GM12878 (cell line): ENCODE measurements at places on chromosomes 11 and 22.

DNA sequence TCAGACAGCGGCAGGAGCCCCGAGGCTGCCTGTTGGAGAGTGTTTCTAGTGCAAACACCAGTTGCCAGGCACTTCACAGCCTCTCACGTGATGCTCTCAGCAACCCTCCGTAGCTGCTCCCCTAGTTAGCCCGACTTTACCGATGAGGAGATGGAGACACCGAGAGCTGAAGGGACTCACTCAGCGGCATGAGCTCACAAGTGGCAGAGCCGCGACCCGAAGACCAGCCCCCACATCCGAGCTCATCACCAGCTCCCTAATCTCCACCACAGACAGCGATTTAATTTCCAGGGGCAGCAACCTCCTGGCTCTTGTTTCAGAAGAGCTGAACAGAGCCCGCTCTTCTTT, 28.7 kb upstream of the RTL6 start:
- DNase-seq = no peak

GRCh38 chr11:5703741-5704536, 14.3 kb downstream of the TRIM22 start:
- DNase-seq = no peak

DNA sequence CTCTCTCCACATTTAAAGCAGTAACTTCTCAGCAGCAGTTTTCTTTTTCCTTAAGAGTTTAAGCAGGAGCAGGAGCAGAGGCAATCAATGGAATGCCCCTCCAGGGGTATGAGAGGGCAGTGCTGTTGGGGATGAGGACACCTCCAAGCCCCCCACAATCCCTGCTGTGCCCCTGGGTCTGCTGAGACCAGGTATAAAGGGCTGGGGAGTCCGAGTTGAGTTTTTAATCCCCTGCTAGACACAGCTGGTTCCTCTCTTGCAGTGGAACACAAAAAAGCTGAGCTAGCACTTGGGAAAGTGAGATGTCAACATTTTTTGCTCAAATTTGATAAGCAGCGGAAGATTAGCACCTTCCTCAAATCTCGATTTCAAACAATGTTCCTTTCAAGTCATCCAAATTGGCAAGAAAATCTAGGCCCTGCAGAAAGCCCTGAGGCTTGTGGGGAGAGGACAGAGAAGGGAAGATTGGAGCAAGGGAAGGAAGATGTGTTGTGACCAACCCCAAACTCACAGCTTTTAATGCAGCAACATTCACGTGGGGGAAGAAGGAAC, 581.9 kb downstream of the SOX6 start:
- no peak for DNase-seq

DNA sequence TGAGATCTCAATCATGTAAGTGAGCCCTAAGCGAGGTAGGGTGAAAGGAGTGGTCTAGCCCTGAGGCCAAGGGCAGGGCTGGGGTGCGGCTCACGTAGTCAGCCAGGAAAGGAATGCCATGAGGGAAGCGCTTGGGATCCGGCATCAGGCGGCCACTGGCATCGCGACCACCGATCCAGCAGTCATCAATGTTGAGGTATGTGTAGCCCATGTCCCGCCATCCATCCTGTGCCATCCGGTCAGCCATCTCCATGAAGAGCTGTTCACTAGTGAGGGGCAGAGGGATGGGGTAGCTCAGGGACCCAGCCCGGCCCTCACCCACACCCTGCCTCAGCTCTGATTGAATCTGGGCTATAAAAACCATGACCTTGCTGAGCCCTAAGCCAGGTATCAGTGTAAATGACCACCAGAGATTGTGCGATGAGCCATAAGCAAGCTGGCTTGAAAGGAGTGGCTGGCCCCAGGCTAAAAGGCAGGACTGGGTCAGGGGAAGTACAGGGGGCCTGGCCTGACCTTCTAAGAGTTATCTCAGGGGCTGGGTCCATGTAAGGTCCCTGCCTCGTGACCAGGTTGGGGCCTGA, 2.9 kb downstream of the NAGA start:
- no peak for DNase-seq

- no peak for DNase-seq
Observed at GRCh38 chr11:31060880-31061279, 308.7 kb downstream of the DCDC1 start.

GRCh38 chr11:79026803-79027445, 413.9 kb downstream of the TENM4 start:
- no peak for DNase-seq

DNA sequence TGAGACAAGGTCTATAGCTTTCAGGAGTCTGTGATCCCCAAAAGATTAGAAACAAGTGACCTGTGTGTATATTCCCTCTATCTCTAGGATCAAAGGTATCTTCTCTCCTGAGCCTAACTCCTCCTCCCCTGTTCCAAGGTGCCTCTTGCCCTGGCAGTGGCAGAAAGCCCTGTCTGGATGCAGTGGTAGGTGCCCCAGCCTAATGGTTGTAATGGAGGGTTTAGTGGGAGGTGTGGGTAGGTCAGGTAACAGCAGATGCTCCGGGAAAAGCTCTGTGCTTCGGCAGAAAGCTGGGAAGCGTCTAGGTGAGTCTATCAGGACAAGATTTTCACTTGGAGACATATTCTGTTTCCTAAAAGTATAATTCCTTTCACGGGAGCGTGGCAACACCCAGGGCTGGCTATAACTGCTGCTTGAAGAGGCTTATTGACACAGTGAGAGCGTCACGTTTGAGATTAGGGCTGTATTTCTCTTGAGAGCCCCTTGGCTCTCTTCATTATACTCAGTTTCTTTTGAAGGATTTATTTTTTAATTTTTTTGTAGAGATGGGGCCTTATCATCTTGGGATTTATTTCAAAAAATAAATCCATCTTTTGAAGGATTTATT, 49.5 kb downstream of the PRR5L start:
- no peak for DNase-seq

GRCh38 chr22:45212306-45212709, 28.4 kb downstream of the KIAA0930 start:
- DNase-seq = no peak

GRCh38 chr22:40463017-40463631, 92.7 kb downstream of the SGSM3 start:
- peak; percentile 33 for DNase-seq

GRCh38 chr11:66309475-66309874, 7.4 kb downstream of the CD248 start:
- DNase-seq = no peak

DNA sequence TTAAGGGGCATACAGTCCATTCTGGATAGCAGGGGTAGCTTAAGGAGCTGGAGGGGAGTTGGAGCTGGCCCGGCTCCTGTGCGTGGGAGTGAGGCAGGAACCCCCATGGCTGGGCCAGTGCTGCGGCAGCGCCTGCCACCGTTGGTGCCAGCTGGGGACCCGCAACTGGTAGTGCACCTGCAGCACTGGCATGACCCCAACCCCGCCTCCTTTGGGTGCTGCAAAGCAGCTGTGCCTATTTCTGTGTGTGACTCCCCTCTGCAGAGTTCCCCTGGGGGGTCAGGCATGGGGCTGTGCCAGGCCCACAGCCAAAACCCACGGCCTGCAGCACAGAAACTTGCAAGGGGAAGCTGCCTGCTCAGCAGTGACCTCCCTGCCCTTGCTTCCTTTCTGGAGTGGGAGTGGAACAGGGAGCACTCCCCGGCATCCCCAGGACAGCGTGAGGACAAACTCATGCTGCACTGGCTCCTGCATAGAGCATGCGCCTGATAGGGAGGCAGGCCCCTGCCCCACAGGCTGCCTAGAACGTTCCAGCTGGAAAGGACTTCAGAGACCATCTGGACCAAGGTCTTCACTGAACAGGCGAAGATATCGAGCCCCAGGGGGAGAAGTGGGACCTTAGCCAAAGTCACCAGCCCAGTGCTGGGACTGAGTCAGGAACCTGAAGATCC, 26.2 kb upstream of the RAB1B start:
- DNase-seq = no peak

DNA sequence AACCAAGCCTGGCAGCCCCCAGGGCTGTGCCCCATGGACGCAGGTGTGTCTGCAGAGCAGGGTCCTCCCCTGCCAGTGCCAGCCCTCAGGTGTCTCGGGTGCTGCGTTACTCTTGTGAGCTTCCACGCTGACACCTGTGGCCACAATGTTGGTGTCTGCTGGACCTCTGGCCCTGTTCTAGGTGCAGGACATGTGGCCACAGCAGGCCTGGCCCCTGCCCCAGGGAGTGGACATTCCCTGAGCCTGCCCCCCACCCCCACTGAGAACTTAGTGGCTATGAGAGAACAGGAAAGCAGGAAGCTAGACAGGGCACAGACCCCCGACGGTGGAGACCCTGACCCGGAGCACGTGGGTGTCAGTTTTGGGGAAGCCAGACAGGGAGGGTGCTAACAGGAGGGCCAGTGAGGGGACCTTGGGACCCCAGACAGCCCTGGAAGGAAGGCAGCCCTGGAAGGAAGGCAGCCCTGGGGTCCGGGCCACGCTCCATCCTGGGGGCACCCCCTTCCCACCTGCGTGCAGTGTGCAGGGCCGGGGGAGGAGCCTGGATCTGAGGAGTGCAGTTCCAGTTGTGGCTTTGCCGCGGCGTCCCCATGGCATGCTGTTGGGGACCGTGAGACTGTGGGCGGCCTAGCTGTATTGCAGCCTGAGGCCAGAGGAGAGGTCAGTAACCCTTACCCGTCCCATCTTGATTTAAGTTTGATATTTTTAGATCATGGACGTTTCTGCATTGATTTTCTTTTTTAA, 43.9 kb upstream of the PPARA start:
- no peak for DNase-seq

- DNase-seq = no peak
Observed at GRCh38 chr11:123180574-123180973, 14.5 kb downstream of the CLMP start.

DNA sequence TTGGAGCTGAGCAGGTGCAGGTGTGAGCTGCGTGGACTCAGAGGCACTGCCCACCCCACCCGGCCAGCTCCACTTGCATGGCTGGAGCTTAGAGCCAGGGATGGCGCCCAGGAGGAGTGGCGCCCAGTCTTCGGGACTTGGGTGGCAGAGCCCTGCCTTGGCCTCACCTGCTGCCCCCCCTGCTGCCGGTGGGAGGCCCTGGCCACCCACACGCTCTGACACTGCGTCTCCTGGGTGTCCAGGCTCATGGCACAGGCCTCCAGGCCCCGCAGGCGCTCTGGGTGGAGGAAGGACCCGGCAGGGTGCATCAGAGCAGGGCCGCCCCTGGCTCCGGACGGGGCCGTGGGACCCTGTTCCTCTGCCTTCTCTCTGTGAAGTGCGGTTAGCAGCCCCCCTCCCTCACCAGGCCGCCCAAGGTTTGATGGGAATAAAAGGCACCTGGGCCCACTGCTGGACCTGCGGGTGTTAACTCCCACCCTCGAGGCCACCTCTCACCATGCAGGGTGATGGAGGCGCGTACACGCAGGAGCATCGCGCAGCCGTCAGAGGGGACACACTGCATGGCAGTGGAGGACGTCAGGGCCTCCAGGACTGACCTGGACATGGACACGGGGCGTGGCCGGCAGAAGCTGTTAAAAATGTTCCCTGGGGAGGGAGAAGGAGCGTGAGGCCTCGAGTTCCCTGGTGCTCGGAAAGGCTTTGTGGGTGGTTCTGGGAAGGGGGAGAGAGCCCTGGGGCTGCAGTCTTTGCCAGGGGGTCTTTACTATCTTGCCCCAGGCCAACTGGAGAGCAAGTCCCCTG, 11.8 kb downstream of the IL17REL start:
- DNase-seq = no peak
